ENCODE measurements at places on chromosomes 5 and 9.

- DNase-seq, result no peak
Observed at GRCh38 chr9:2740616-2741015, 23.3 kb downstream of the KCNV2 start.

DNA sequence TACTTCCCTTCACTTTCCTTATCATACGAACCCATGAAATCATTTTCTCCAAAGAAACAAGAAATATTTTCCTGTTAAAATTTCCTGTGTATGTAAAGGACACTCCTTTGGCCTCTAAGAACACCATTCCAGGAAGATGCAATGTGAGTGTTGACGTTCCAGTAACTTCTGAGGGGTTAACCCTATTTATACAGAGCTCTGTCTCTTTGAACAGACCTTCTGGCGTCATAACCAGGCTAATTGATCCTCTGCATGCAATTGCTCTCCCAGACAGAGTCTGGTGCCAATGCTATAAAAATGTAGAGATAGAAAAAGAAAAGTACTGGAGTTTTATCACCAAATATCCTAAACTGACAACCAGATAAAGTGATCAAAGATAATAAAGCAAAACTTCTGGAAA lies 218.5 kb downstream of the TLE1 start:
- DNase-seq, result no peak

DNA sequence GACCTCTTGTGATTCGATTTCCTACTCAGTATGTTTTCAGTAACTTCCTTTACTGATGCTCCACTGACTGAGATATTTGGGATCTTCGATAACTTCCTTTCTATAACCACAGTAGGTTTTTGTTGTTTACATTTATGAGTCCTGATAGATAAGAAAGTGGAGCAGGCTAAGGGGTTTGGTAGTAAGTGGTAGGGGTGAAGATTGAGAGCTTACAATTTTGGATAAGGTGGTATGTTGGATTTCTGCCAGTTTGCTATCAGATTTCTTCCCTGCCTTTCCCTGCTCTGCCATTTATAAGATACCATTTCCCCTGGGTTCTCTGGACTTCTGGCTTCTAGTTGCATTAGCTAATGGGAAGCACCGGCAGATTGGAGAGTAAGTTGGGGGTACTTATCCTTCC lies 7.9 kb upstream of the NDUFS4 start:
- DNase-seq, result no peak

DNA sequence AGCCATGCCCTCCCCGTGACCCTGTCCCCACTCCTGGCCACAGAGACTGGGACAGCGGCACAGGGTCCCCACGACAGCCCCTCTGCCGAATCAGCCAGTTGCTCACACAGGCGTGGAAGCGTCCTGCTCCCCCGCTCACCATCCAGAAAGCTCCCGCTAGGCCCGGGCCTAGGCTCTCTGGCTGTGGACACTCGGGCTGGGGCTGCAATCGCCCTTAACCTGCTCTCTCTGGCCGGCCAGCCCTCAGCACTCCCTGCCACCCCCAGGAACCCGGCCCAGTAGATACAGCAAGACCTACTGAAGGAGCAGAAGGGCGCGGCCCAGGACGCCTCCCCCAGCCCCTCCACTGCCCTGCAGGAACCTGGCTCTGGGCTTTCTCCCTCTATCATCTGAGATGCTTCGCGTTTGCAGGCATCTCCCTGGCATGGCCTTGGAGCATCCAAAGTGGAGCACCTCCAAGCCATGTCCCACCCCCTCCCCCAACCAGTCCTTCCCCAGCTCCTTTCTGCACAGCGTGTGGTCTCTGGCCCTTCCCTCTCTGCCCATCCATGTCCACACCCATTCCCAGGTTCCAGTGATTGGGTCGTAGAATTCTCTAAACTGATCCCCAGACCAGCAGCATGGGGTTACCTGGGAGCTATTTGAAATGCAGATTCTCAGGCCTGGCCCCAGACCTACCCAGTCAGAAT lies 113.7 kb upstream of the LMX1B start:
- DNase-seq, result no peak

DNA sequence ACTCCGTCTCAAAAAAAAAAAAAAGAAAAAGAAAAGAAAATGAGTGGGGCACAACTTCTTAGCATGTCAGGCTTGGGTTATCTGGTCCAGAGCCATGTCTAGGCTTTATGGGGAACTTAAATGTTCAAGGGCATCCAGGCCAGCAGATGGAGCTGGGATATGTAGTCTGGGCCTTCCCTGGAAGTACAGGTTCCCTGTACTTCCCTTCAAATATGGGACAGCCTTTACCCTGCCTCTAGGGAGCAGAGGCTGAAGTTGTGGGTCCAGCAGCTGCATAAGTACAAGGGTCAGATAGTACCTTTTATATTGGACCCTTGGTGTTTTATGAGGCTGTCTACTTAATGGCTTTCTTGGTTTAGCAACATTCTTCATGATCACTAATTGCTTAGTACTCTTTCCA lies 42.1 kb downstream of the FAF2 start:
- no peak for DNase-seq

- no peak for DNase-seq
Observed at GRCh38 chr9:115712981-115713380, 440.6 kb upstream of the PAPPA start.

DNA sequence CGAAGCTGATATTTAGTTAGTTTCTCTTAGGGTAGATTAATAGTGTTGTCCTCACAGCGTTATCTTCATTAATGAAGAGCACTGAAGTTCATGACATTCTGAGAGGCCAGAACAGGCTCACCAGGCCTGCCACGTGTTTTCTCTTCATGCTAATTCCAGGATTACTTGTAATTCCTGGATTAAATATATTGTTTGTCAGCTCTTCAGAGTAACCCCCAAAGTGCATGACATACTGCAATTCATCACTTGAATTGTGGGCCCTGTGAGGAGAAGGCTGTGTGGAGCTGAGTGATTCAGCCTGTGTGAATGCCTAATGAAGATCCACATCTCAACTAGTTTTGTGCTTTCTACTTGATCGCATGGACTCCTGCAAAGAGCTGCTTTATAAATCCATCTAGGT lies 401.0 kb upstream of the ADAMTSL1 start:
- DNase-seq, result no peak

- no peak for DNase-seq
Observed at GRCh38 chr5:106587-106986, 14.6 kb downstream of the PLEKHG4B start.

DNA sequence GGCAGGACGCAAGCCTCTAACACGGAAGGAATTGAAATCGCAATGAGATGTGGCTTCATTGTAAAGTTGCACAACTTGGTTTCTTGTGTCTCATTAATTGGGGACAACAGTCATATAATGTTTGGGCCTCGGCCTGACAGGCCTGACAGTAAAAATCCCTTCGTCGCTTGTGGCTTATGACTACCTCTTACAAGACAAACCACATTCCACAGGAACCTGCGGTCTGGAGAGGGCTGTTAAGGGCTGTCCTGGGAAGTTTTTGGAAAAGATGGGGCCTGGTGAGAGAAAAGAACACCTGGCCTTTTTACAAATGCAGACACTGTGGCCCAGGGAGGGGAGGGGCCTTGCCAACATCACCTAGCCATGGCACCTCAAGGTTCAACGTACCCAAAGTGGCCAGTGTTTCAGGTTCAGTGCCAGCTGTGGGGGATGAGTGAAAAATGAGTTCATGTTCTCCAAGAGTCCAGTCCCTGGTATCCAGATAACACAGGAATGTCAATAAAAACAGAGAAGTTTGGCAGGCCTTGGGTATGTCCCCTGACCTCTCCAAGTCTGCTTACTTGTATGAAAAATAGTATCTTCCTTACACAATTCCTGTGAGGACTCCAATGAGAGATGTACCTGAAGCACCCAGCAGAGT lies 22.2 kb downstream of the SHB start:
- DNase-seq, result no peak

GRCh38 chr9:121608168-121608853 lies 43.1 kb upstream of the DAB2IP start:
- no peak for DNase-seq

DNA sequence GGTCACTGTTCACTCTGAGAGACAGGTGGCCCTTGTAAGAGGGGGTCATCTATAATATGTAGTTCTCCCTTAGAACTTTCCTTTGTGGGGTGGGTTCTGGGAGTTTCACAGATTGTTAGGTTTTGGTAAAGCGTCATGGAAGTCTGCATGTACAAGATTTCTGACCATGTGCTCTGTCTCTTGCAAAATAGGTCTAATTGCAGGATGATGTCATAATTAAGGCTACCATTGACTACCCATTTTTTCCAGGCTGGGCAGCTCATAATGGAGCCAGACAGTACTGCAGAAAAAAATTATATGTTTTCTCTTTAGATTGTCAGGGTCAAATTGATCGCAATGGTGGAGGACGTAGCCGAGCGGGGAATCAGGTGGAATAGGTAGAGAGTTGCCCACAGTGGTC lies 3.7 kb upstream of the GM2A start:
- DNase-seq, result no peak

DNA sequence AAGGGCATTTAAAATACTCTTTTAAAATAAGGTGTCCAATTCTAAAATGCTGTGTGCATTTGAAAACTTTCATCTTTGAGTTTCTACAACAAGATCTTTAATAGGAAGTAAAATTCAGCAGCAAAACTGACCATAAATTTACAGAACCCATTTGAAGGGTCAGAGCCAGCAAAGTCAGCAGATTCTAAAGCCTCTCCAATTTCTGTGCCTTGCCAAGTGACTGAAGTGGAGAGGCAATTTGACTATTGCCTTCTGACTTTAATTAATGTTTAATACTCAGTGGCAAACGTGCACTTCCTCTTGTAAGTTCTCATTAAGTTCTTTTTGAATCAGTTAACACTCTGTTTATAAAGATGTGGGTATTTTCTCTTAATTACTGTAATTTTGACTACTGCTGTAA lies 155.2 kb downstream of the BAAT start:
- DNase-seq, result no peak

GRCh38 chr9:91839926-91840465 lies 110.0 kb downstream of the ROR2 start:
- DNase-seq, result no peak

GRCh38 chr5:108858959-108859358 lies 111.3 kb downstream of the FER start:
- peak; percentile 6 for DNase-seq

DNA sequence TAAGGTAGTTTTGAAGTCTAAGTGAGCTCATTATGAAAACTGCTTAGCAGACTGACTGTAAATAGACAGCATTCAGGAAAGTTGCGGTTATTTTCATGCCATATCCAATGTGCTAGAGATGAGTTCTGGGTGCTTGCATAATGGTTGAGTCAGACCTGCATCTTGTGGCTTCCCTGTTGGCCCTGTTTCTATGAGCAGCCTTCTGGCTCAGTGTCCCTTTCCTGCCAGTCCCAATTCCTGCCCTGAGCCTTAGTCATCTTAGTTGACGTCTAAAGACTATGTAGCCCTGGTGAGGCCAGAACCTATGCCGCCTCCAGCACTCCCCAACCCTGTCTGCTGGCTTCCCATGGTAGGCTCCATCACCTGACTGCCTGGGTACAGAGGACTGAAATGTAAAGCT lies 76.3 kb upstream of the TNFSF8 start:
- DNase-seq, result no peak

DNA sequence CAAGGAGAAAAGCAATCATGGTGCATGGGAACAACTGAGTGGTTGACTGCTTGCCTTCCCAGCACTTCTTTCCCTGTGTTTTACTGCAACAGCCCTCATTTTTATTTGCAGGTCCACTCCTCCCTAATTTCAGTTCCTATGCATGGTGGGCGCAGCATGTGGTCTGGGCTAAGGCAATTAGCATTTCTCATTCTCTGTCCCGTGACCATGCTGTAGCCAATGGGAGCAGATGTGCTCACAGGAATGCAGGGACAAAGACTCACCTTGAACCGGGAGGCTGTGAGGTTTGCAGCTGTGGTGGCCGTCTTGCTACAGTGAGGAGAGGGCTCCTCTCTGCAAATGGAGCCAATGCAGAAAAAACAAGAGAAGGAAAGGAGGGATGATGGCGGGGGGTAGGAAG lies 315.5 kb downstream of the SLIT3 start:
- no peak for DNase-seq

DNA sequence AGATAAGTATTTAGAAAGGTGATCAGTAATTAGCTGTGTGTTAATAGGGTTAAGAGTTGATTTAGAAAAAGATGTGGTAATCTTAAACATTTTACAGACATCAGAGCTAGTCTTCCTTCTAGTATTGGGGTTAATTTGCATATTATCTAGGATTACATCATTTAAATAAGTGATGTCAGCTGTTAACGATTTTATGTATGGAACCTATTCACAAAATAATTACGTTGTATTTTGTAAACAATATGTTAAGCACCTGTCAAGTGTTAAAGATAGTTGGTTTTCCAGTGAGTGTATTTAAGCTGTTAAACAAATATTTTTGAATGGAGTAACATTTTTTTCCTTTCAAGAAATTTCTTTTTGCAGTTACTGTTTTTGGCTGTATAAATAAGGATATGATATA lies 2.2 kb downstream of the DCP2 start:
- no peak for DNase-seq

DNA sequence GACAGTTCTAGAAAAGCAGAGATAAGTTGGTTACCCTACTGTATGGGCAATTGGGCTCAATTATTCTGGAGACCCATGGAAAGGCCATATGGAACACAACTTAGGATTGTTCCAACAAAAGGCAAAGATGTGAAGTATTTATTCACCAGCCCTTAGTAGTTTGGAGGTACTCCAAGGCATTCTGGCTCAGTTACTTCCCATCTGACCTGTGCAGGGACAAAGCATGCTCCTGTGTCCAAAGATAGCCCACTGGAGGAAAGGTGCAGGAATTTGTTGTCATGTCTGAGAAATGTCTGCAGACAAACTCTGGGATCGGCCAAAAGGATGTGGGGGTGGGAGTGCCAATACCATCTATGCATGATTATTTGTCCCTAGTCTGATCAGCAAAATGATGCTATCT lies 279.5 kb upstream of the PTGER4 start:
- DNase-seq, result no peak

DNA sequence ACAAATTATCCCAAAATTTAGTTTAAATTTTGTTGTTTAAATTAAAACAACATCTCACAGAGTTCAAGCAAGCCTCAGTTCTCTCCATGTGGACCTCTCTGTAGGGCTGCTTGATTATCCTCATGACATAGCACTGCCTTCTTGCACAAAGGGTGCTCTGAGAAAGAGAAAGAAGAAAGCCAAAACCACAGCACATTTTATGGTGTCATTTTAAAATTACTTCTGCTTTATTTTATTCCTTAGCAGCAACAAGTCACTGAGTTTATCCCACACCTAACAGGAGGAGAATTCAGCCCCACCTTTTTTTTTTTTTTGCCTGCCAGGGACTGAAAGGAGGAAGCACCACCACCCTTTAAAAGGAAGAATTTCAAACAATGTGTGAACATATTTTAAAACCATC lies 12.8 kb upstream of the KCNV2 start:
- DNase-seq, result no peak

GRCh38 chr5:134581241-134581981 lies 51.2 kb downstream of the SAR1B start:
- no peak for DNase-seq

GRCh38 chr9:121688146-121688680 lies 36.8 kb downstream of the DAB2IP start:
- DNase-seq, result no peak

GRCh38 chr5:135966165-135966564 lies 11.4 kb upstream of the LECT2 start:
- DNase-seq, result no peak

Measured in dermis microvascular lymphatic vessel endothelial cell (primary cell).